Panc1 (cell line): ENCODE measurements at places on chromosomes 5 and 9.

- DNase-seq = no peak
These were observed 3.3 kb downstream of the ANKS6 start for GRCh38 chr9:98793031-98793430.

DNA sequence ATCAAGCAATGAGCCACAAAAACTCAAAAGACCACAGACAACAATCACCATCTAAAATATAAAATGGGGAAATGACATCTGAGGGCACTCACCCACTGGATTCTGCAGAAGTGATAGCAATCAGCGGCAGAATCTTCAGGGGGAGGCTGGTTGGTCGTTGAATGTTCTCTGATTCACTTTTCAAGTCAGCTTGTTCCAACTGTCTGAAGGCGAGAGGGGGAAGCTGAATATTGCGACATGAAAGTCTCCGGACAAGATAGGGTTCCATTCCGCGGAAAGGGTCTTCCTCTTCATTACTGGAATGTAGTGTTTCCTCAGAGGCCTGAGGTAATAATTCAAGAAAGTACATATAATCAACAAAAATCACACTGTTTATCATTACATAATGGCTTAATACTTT is 94.9 kb upstream of the PDE4D start:
- DNase-seq = no peak

- no peak for DNase-seq
These were observed 121.9 kb downstream of the CDH18 start for GRCh38 chr5:19866090-19866450.

- DNase-seq = no peak
These were observed 586 bp upstream of the FCHO2 start for GRCh38 chr5:72955143-72955767.

GRCh38 chr9:20394969-20395368 is 227.3 kb downstream of the MLLT3 start:
- no peak for DNase-seq

GRCh38 chr9:131448818-131449217 is 53.9 kb upstream of the POMT1 start:
- no peak for DNase-seq

DNA sequence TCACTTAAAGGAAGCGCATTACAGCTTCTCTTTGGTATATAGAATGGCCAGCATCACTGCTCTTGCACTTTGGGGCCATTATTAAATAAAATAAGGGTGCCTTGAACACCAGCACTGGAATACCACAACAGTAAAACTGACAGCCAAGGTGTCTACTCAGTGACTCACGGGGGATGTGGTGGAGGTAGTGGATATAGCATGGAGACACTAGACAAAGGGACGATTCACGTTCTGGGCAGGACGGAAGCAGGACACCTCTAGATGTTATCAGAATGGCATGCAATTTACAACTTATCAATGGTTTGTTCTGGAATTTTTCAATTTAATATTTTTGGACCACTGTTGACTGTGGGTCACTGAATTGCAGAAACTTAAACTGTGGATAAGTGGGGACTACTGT is 32.9 kb upstream of the PDE8B start:
- DNase-seq = no peak

- no peak for DNase-seq
These were observed 342.2 kb upstream of the ZNF608 start for GRCh38 chr5:125088522-125089105.
